ENCODE measurements at places on chromosomes 2 and 18.

GRCh38 chr18:52341608-52342381 is 1.8 kb downstream of the DCC start:
- peak; percentile 47 for DNase-seq

GRCh38 chr18:79245517-79246001 is 150.2 kb upstream of the NFATC1 start:
- DNase-seq = peak; percentile 81

DNA sequence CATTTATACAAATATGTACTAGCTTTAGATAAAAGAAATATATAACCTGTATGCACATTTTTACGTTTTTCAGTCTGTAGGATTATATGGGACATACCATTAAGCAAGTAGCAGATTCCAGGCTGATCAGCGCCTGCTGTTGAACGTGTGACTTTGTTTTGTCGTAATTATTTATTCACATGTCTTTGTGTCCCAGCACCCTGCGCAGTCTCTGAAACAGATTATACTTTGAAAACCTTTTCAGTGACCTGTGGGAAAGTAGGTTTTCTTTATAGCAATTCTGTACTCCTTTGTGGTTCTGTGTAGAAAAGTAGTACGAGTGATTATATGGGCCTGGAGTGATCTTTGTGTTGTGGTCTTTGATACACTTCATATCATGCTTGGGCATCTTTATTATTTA is 68.5 kb downstream of the MTA3 start:
- no peak for DNase-seq

DNA sequence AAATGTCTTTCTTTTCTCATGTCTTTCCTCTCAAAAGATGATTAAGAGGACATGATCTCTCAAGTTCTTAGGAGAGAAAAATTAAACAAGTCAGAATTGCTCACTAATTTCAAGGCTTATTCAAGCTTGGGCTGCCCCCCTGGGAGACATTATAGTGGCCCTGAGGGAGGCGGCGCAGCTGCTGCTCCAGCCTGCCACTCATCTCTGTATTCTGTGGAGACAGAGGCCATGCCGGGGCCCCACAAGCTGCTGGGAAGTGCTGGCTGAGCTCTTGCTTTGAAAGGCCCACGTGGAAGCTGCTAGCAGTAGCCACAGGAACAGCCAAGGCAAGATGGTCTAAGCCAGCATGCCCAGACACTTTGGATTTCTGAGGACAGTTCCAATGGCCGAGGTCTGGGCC is 267.4 kb downstream of the LNPK start:
- DNase-seq = no peak

DNA sequence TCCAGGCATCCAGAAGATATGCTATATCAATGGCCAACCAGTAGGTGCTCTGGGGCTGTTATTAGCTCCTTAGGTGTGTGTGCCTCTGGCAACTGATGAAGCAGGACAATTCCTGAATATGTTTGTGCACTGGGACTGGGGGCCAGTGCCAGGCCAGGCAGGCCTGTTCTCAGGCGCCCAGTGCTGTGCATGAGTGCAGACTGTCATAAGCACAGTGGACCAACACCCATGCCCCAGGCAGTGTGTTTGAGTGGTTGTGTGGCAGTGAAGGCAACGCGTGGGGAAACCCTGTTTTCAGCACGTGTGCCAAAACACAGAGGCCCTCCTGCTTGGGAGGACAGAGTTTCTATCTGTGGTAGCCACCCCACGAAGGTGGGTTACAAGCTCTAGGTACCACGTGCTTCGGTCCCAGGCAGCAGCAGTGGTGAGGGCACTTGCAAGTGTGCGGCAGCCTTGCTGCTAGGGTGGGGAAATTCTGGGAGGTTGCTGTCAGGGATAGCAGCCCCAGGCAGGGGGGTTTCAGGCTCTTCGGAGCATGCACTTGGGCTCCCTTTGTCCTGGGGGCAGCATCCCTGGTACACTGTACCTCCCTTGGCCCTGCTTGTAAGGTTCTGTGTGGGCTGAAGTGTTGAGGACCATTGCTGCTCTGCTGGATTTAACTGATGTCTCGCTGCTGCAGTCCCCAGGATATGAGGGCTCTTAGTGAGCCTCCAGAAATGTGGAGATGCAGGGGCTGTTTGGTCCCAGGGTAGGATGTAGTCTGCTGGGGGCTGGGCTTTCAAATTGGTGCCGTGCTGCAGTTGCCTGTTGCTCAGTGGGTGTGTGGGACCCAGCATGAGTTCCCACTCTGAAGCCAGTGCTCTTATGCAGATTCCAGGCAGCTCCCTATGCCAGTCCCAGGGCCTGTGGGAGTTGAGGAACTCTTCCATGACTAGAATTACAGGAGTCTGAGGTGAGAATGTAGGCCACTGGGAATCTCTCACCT is 280.9 kb downstream of the RPRM start:
- no peak for DNase-seq
